ENCODE measurements at places on chromosomes 6 and 20.

- DNase-seq: no peak
Measured at GRCh38 chr20:47667531-47668312, 117.6 kb downstream of the SULF2 start.

- no peak for DNase-seq
Measured at GRCh38 chr6:3009930-3010329, 10.2 kb downstream of the NQO2 start.

- peak; percentile 71 for DNase-seq
Measured at GRCh38 chr6:52286798-52287432, 2.4 kb upstream of the MCM3 start.

- DNase-seq: no peak
Measured at GRCh38 chr20:8057871-8058270, 38.3 kb upstream of the TMX4 start.

DNA sequence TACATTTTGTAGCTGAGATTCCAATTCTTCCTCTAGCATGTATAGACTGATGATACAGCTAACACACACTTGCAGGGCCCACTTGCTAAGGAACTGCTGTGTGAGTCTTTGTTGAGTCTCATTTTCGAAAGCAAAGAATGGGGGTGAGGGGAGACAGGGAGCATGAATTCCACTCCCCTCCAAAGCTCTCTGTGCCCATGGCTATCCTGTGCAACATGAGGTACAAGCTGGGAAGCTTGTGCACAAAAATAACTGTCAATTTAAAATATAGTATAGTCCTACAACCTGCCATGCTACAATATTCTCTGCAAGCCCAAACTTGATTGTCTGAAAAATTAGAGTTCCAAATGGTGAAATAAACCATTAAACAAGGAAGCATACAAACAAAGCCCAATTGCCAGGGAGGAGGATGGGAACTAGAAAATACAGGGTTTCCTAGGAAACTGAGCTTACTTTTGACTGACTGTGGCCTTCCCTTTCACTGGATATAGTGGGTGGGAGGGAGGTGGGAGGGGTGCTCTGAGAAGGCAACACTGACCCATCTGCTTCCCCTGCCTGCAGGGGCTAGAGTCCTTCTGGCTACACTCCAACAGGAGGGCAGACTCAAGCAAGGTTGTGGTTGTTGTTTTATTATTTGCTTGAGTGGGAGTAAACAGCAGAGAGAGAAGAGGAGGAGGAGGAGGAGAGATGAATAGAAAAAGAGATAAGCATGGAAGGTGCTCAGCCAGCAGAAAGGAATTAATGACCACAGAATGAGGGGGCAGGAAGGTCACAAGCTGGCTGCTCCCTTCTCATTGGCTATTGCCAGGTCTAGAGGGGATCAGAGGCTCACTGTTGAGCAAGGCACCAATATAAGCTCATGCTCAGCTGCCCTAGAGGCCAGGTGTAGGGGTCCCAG is 84.6 kb downstream of the FYN start:
- DNase-seq: no peak

DNA sequence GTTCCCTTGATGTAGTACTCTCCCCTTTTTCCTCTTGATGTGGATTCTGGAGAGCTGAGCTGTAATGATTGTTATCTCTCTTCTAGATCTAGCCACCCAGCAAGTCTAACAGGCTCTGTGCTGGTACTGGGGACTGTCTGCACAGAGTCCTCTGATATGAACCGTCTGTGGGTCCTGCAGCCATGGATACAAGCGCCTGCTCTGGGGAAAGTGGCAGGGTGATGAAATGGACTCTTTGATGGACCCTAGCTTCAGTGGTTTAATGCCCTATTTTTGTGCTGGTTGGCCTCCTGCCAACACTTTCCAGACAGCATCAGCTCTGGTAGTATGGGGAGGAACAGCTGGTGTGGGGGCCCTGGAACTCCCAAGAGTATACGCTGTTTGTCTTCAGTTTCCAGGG is 216.3 kb downstream of the ADGRG6 start:
- no peak for DNase-seq

- DNase-seq: no peak
Measured at GRCh38 chr20:50522053-50522674, 12.0 kb downstream of the PTPN1 start.

DNA sequence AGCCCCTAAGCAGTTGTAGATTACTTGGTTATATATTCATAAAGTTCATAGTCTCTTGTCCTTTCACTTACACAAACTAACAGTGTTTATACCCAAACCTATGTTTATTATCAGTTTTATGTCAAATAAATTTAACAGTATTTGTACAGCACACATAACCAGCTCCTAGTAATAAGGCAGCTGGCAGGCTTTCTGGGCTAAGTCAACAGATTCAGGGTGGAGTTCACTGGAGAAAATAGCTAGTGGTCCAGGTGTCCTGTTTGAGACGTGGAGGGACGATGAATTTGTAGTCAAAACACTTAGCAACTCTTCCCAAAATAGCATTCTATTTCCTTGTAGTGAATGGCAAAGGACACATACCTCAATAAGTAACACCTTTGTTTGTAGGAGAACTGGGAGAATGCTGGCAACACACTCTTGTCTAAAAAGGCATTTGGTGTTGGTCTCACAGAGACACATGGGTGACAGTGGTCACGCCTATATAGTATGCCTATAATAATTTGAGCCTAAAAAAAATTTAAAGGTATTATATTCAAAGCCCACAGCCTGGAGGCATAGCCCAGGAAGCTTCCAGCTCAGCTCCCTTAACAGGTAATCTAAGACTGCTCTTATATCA is 156.4 kb upstream of the CARMIL1 start:
- DNase-seq: no peak

GRCh38 chr6:134177753-134178160 is 125.3 kb upstream of the SLC2A12 start:
- DNase-seq: no peak

Measured in ovary (tissue), 10 donors.